ENCODE measurements at places on chromosomes 7 and 10.

- no peak overlapping the region for H3K4me3 ChIP-seq
- no peak for DNase-seq
- no peaks in the 10 kb centered on the region for H3K4me1 ChIP-seq
Observed at GRCh38 chr7:134690614-134691504, 44.2 kb downstream of the BPGM start.

- no peaks in the 10 kb centered on the region for H3K27me3 ChIP-seq
- no peak for DNase-seq
- H3K4me3 ChIP-seq, result no peak overlapping the region
- no peaks in the 10 kb centered on the region for H3K36me3 ChIP-seq
- H3K27ac ChIP-seq, result no peak overlapping the region
Observed at GRCh38 chr7:7504910-7505704, 30.6 kb downstream of the COL28A1 start.

GRCh38 chr10:21292763-21293517 lies 232.5 kb downstream of the SKIDA1 start:
- H3K4me3 ChIP-seq, result peak overlapping the region; percentile 51
- H3K4me1 ChIP-seq, result peaks cover 32% of the 10 kb centered on the region
- H3K36me3 ChIP-seq, result no peaks in the 10 kb centered on the region
- H3K27ac ChIP-seq, result peak overlapping the region; percentile 85

- peaks cover 4% of the 10 kb centered on the region for H3K27me3 ChIP-seq
- no peak for DNase-seq
- no peaks in the 10 kb centered on the region for H3K4me1 ChIP-seq
- no peak overlapping the region for H3K4me3 ChIP-seq
Observed at GRCh38 chr10:15901889-15902288, 41.6 kb upstream of the MINDY3 start.

DNA sequence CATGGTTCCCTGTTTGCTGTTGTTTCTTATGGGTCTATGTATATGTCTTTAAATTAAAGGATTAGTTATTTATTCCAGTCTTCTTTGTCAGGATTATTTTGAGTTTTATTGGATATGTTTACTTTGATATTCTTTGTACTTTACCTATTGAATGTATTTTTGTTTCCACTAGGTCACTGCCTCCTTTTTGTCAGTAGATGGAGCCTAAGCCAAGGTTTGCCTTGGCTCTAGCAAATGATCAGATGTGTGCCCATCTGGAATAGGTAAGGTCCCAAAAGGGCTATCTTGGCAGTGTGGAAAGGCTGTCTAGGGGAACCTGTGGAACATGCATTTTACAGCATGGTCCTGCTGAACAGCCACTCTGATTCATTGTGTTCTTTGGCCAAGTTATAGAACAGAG lies 337.3 kb upstream of the GHITM start:
- no peaks in the 10 kb centered on the region for H3K27me3 ChIP-seq
- H3K4me3 ChIP-seq, result no peak overlapping the region
- no peaks in the 10 kb centered on the region for H3K4me1 ChIP-seq
- H3K27ac ChIP-seq, result no peak overlapping the region

- peak; percentile 48 for DNase-seq
- H3K4me1 ChIP-seq, result peaks cover 2% of the 10 kb centered on the region
- H3K4me3 ChIP-seq, result no peak overlapping the region
- H3K27me3 ChIP-seq, result no peaks in the 10 kb centered on the region
- H3K36me3 ChIP-seq, result no peaks in the 10 kb centered on the region
Observed at GRCh38 chr10:103929381-103929921, 11.5 kb upstream of the STN1 start.

GRCh38 chr7:86784765-86785164 lies 141.1 kb downstream of the GRM3 start:
- H3K4me3 ChIP-seq, result no peak overlapping the region
- no peaks in the 10 kb centered on the region for H3K4me1 ChIP-seq
- no peaks in the 10 kb centered on the region for H3K36me3 ChIP-seq
- H3K27ac ChIP-seq, result no peak overlapping the region
- DNase-seq, result no peak

- no peak for DNase-seq
- no peak overlapping the region for H3K27ac ChIP-seq
- no peak overlapping the region for H3K4me3 ChIP-seq
- no peaks in the 10 kb centered on the region for H3K27me3 ChIP-seq
- H3K4me1 ChIP-seq, result peaks cover 19% of the 10 kb centered on the region
Observed at GRCh38 chr10:89256962-89257361, 5.4 kb upstream of the LIPA start.

DNA sequence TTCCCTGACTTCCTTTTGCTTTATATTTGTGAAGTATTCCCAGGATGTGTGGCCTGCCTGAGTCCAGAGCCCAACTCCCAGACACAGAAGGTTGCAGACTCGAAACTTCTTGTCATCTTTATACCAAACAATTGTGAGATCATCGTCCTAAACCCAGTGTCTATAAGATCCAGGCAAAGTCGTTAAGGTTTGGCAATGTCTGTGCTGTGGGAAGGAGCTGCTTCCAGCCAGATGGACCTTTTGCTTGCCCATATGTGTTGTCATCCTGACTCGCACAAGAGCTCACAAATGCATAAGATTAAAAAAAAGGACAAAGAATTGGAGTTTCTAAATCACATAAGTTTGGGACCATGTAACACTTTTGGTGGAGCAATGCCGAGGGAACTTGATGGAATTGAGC lies 37.0 kb downstream of the WNT2 start:
- no peak overlapping the region for H3K4me3 ChIP-seq
- H3K4me1 ChIP-seq, result no peaks in the 10 kb centered on the region
- no peaks in the 10 kb centered on the region for H3K36me3 ChIP-seq
- no peak for DNase-seq
- H3K27me3 ChIP-seq, result no peaks in the 10 kb centered on the region
- H3K27ac ChIP-seq, result no peak overlapping the region
